Activated CD8-positive, alpha-beta memory T cell treated with anti-CD3 and anti-CD28 coated beads, Interleukin-2, amount 50 U/mL, for 4 hours (primary cell): ENCODE measurements at places on chromosomes 5 and 9.

- no peak for DNase-seq
These were observed 506.1 kb downstream of the BNC2 start for GRCh38 chr9:16364347-16364746.

DNA sequence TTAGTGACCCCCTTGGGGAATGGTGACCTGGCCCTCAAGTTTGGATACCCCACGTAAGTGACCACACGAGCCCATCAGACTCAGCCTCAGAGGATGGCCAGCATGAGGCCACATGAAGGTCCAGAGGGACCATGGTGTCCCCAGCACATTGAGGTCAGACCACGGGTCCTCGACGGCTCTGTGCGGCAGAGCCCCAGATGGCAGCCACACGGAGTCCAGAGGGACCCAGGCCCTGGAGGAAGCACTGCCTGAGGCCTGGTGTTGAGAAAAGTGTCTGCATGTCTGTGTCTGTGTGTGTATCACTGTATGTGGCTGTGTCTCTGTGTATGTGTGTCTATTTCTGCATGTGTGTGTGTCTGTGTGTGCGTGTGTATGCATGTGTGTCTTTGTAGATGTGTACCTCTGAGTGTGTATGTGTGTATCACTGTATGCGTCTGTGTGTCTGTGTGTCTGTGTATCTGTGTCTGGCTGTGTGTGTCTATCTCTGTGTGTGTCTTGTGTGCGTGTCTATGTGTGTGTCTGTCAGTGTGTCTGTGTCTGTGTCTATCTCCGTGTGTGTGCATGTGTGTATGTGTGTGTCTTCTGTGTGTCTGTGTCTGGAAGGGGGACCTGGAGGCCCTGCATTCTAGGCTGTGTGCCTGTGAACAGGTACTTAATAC lies 992 bp downstream of the LCNL1 start:
- DNase-seq = no peak

DNA sequence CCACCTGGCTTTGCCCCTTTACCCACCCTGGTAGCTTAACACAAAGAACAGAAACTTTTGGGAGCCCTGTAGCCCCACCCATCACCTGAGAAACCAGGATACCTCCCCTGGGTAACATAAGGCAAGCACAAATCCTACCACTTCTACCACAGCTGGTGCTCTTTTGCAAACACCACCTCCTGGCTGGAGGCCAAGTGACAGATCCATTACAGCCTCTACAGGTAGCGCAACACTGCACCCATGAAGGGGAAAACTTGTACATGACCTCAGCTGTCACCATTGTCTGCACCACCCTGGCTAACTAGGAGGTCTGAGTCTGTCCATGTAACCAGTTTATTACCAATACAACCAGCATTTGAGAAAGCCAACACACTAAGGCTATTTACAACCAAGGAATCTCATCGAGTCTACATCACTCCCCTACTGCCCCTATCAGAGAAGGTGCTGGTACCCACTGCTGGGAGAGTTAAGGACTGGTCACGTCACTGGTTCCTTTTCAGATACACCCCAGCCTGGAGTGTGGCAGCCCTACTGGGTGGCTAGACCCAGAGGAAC lies 128.6 kb downstream of the PJA2 start:
- no peak for DNase-seq

DNA sequence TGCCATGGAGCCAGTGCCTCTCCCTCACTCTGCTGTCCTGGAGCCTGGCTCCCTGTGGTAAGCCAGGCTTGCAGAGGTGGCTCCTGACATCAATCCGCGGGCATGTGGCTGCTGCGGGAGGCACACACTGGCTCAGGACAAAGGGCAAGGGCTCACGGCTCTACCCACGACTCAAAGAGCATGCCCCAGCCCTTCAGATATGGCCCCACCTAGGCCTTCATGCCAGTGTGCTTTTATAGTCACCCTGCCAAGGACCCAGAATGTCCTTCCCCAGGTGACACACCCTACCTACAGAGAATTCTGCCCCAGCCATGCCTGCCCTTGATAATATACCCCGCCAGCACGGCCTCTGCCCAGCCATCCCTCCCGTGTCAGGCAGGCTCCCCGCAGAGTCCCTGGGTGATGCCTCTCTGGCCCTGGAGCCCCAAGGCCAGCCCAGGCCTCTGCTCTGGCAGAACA lies 1.6 kb downstream of the MGAT4B start:
- DNase-seq = no peak

GRCh38 chr5:137191179-137191578 lies 307.9 kb downstream of the SPOCK1 start:
- DNase-seq = no peak
